ENCODE measurements at places on chromosomes 2 and 18. TPM values are rescaled to one million over a fixed set of nuclear protein-coding genes. Genes with fewer than 3 reads are reported as not detected.

GRCh38 chr2:42312106-42312505 is 48.9 kb downstream of the COX7A2L start:
- no peak for DNase-seq

DNA sequence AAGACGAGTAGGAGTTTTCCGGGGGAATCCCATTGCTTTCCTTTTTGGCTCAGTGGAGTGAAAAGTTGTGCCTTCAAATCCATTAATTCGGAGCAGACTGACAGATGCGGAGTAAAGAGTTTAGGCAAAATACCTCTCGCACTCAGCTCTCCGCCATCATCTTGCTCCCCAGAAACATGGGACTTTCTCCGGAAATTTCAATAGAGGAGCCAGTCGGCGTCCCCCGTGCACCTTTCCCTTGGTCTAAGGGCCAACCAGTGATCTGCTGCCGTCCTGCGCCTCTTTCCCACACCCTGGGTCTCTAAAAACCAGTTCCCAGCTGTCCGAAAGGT is 318 bp downstream of the TYW5 start:
- no peak for DNase-seq

GRCh38 chr2:42050010-42050702 is 2.3 kb downstream of the PKDCC start:
- DNase-seq = no peak

GRCh38 chr2:200538139-200538538 is 12.1 kb downstream of the SGO2 start:
- DNase-seq = no peak

GRCh38 chr2:23464156-23464555 is 79.2 kb downstream of the KLHL29 start:
- no peak for DNase-seq

CHST9 gene
- 3.1 TPM for total RNA-seq

DLGAP1 gene
- 80.2 TPM for total RNA-seq

STEAP3 gene
- total RNA-seq = not detected

KIAA2012 gene
- total RNA-seq = 0.47 TPM

GRCh38 chr2:159131914-159132281 is 154.6 kb downstream of the WDSUB1 start:
- no peak for DNase-seq
